Uterine smooth muscle cell (primary cell): ENCODE measurements at places on chromosomes 3 and 15. TPM values are rescaled to one million over a fixed set of nuclear protein-coding genes. Genes with fewer than 3 reads are reported as not detected.

Gene HYPK
- 12.9 and 13.0 TPM in 2 replicates for total RNA-seq

Gene GATM
- total RNA-seq: 0.25 and 0.44 TPM in 2 replicates

Gene SSUH2
- 0.11 and 0.25 TPM in 2 replicates for total RNA-seq

Gene FOXB1
- total RNA-seq: under 0.01 TPM in 1 of 2 replicates, not detected in the other

Gene ATP13A5
- not detected in 2 replicates for total RNA-seq

Gene CD200
- 0.44 and 2.9 TPM in 2 replicates for total RNA-seq

Gene COL7A1
- 46.3 and 70.9 TPM in 2 replicates for total RNA-seq

Gene FAM240A
- total RNA-seq: not detected in 2 replicates

Gene CACNA2D3
- not detected in 2 replicates for total RNA-seq
